Smooth muscle cell of the brain vasculature (primary cell): ENCODE measurements at places on chromosomes 13 and 19.

- no peak for DNase-seq
Observed at GRCh38 chr13:60836821-60837220, 439.8 kb downstream of the TDRD3 start.

- no peak for DNase-seq
Observed at GRCh38 chr13:37481011-37481884, 117.3 kb downstream of the POSTN start.

GRCh38 chr13:113216254-113217048 is 7.0 kb downstream of the CUL4A start:
- no peak for DNase-seq

- DNase-seq = no peak
Observed at GRCh38 chr13:29689548-29689947, 94.1 kb upstream of the SLC7A1 start.

DNA sequence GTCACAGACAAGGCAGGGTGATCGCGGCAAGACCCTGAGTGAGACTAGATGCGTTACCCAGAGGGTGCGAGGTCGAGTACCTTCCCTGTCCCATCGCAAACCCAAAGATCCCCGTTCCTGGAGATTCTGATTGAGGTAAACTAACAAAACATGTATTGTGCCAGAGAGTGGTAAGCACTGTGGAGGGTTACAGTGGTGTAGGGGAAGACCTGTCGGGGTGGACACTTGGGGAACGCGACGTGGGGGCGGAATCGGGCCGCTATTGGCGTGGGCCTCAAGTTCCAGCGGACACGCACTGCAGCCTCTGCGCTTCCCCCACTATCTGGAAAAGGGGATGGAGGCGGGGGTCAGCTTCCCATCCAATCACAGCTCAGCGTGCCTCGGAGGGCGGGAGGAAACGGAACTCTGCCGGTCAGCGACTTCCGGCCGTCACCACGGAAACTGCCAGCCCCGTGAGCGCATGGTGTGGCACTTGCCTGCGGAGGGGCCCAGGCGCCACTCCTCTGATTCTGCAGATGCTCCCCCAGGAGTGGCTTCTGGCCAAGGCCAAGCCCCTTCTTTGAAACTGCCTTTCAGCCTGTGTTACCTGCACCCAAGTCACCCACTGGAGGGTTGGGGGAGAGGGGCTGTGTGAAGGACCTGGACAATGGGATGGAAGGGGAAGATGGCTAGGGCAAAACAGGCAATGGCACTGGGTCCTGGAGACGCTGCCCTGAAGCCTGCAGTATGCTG is 1.0 kb upstream of the UBE2M start:
- peak; percentile 65 for DNase-seq

DNA sequence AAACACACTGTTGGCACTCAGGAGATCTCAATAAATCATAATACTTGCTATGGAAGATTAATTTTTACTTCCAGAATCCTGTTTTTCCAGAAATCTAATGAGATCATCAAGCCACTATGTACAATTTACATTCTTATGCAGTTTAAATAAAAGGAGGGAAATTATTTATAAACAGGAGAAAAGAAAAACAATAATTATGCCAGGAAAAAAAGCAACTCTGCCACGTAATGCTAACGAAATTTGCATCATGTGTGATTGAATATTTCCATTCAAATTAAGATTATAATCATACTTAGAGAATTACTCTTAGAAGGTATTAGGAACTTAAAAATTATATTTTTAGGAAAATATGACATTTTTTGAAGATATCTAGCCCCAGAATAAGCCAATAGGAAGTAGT is 13.0 kb downstream of the FAM124A start:
- DNase-seq = no peak

DNA sequence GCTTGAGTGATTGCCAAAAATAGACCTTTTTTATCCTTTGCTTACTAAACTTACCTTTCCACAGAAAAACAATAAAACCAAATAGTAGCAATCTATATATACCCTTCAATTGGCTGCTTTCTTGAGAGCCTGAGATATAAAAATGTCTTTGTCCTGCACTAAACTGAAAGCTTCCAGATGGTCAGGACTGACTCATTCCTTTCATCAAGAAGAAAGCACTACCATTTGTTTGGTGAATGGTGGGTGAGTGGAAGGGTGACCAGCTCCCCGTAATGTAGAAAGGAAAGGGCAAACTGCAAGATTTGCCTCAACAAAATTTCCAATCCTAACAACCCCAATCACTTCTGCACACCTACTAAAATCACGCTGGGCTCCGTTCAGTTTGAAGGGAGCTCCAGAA is 67.8 kb downstream of the SACS start:
- DNase-seq = no peak

DNA sequence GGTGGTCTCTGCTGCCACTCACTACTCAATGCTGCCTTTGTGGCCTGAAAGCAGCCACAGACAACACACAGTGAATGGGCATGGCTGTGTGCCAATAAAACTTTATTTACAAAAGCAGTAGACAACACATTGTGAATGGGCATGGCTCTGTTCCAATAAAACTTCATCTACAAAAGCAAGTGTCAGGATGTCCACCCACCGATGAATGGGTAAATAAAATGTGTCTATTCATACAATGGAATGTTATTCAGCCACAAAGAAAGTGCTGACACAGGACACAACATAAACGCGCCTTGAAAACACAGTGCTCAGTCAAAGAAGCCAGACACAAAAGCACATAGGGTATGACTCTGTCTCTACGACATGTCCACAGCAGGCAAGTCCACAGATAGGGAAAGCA is 20.1 kb downstream of the ZSCAN5A start:
- DNase-seq = no peak

- DNase-seq = no peak
Observed at GRCh38 chr19:29882719-29883105, 59.3 kb upstream of the URI1 start.

DNA sequence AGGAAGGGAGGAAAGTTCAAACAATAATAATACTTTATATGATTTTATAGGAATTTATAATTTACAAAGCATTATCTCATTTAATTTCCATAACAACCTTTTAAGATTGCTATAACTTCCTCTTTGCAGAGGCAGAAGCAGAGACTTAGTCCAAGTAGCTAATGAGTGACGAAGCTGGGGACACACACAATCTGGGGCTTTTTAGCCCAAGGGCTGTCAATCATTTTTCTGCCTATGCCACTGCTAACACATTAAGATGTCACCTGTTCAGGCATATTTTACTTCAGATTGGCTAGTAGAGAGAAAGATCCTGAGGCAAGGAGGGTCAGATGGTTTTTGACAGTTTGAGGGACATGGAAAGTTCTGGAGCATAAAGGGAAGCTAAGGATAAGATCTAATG is 12.6 kb downstream of the SCEL start:
- DNase-seq = no peak

GRCh38 chr19:492091-492531 is 4.2 kb upstream of the MADCAM1 start:
- no peak for DNase-seq

DNA sequence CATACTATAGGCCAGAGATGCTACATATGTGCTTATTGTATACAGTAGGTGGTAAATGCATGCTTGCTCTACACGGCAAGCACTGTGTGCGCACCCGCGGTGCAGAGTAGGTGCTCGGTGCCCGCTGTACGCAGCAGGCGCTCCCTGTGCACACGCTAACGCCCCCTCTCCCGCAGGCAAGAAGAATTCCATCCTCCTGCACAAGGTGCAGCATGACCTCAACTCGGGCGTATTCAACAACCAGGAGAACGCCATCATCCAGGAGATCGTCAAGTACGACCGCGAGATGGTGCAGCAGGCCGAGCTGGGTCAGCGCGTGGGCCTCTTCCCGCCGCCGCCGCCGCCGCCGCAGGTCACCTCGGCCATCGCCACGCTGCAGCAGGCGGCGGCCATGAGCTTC is 17.7 kb downstream of the POLRMT start:
- DNase-seq = no peak

- DNase-seq = no peak
Observed at GRCh38 chr13:111482126-111482525, 161.7 kb downstream of the TEX29 start.

DNA sequence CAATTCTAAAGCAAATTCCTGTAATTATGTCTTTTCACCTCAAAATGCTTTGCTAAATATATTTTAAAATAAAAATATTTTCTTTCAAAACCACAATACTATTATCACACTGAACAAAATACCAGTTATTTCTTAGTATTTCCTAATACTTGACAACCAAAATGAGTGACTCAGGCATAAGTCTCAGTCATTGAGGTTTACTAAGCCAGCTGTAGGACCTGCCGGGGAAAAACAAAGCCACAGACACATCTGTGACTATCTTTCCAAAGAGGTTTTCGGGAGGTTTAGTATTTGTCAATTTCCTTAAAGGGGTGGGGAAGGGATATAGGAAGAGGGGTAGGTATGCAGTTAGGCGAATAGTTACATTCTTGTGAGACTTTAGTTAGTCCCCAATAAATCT is 3.2 kb upstream of the ZNF235 start:
- no peak for DNase-seq

DNA sequence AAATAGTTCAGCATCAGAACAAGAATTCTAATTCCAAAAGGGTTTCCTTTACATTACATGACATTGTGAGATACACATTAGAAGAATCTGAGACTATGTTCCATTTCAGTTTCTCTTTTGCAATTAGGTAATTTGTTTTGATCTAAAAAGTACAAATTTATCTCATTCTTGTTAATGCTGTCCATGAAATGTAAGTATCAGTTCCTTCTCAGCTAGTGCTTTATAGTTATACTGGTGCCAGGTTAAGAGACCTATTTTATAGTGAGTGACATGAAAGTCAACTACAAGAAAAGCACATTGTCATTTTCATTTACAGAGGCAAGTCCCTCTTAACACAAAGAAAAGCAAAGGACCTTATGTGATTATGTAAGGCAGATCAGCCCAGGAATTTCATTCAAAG is 43.9 kb downstream of the RCBTB2 start:
- no peak for DNase-seq

DNA sequence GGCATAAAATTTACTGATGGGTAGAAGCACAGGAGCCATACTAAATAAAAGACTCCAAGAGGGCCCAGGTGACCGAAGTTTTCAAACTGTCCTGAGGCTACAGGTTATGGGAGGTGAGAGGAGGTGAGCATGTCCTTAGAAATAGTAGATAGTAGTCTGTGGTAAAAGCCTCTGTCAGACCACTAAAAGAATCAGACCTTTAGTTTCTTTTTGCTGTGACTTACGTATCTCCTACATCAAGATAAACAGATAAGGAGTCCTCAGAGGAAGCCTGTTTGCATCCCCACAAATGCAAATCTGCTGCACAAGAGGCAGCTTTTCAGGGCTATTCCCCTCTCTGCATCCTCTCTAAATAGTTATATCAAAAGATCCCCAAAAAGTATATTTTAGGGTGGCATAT is 711.6 kb upstream of the SLITRK6 start:
- DNase-seq = no peak

- no peak for DNase-seq
Observed at GRCh38 chr19:1859331-1859781, 4.0 kb downstream of the KLF16 start.

GRCh38 chr19:57708641-57709361 is at the start of gene ZNF154:
ZNF154 (minus strand) TSS chr19:57709204; CDS start chr19:57708971, 233 bp downstream.
- DNase-seq = peak; percentile 53

- DNase-seq = no peak
Observed at GRCh38 chr19:13797058-13797440, 1.8 kb downstream of the ZSWIM4 start.

DNA sequence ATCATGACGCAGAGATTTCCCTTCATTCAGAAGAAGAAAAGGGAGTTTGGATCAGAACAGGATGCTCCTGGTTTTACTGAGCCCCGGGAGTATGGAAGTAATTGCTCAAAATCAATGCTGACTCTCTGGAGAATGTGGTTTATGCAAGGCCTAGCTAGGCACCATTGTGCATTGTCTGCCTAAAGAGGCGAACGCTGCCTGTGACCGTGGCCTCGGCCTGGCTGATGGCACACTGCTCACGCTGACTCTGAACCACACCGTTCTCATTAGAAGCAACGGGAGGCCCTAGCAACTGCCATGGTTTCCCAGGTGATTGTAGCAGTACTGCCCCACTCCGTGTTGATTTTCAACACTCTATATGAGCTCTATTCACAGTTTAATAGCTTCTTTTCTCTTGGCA is 41.7 kb upstream of the UBL3 start:
- no peak for DNase-seq

DNA sequence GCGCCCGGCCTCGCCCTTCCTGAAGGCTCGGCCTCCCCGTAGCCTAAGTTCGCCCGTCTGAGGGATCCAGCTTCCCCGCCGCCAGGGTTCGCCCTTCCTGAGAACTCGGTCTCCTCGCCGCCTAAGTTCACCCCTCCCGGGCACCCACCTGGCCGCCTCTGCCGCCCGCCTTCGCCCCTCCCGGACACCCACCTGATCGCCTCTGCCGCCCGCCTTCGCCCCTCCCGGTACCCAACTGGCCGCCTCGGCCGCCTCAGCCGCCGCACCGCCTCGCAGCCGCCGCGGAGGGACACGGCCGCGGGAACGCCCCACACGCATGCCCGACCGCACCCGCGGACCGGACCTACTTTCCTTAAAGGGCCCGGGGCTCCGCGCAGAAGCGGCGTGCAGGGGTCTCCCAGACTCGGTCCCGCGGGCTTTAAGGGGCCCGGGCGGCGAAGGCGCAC is at the start of gene MOB3A:
Gene MOB3A, minus strand, starts transcription at position 293 of the 446 bp plus-strand sequence. CDS start 17,766 bp downstream, outside the sequence.
- DNase-seq = peak; percentile 85

- no peak for DNase-seq
Observed at GRCh38 chr13:113905018-113905417, 41.1 kb upstream of the GAS6 start.

- no peak for DNase-seq
Observed at GRCh38 chr13:95783747-95784146, 106.8 kb downstream of the DNAJC3 start.

GRCh38 chr19:46687438-46688145 is 26.6 kb upstream of the DACT3 start:
- DNase-seq = no peak
